Mesenteric fat pad (tissue), 1 donor: ENCODE measurements at places on chromosomes 1 and 21. TPM values are rescaled to one million over a fixed set of nuclear protein-coding genes. Genes with fewer than 3 reads are reported as not detected.

SPRR5 gene
- total RNA-seq = not detected

LCE1C gene
- total RNA-seq = not detected

FAM177B gene
- not detected for total RNA-seq

GRCh38 chr1:239536165-239536849 lies 149.9 kb downstream of the CHRM3 start:
- DNase-seq = no peak

FGR gene
- 49.7 TPM for total RNA-seq

TMEM269 gene
- not detected for total RNA-seq

MRPS6 gene
- total RNA-seq = 69.3 TPM

DNA sequence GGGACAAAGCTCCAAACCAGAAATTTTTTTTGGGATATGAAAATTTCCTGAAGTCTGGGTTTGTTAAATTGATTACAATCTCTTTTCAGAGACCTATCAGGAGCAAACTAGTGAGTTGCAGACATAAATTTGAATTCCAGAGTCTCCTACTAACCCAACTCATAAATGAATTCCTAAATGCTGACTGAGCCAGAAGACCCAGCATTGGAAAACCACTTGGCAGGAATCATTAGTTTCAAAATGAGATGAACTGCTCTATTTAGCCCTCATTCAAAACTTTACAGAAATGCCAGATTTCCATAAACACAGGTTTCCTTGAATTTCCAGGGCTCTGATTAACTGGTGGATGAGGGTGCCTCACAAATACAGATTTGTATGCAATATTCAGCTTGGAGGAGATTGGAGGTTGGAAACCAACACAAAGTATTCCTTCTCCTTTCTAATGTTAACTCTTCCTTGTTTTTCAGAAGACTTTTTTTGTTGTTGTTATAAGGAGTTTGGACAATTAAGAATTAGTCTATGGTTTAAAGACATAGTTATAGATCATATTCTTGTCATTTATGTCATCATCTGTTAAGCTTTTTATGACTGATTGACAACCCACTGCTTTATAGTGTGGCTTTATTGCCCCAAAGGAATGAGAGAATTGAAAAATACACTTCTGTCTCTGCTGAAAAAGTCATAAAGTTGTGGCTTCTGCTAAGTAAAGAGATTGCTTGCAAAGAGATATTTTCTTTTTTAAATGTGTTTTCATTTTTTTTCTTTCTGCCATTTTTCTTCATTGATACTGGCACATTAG lies 222.8 kb downstream of the HLX start:
- no peak for DNase-seq

DNA sequence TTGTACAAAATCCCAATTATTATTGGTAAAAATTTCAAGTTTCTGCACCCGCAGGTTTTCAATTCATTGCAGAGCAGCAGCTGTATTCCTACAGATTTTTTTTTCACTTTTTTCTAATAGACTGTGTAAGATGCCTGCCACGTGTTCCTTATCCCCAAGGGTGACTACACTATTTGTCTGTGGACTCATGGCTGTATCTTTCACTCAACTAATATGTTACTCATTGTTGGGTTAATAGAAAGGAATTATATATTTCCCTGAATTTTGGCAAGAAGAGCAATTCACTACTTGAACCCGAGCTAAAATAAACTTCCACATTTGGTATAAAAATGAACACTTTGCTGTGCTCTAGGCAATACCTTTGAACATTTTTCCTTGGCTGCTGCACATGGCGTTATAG lies 158.7 kb downstream of the NCAM2 start:
- DNase-seq = no peak

DNA sequence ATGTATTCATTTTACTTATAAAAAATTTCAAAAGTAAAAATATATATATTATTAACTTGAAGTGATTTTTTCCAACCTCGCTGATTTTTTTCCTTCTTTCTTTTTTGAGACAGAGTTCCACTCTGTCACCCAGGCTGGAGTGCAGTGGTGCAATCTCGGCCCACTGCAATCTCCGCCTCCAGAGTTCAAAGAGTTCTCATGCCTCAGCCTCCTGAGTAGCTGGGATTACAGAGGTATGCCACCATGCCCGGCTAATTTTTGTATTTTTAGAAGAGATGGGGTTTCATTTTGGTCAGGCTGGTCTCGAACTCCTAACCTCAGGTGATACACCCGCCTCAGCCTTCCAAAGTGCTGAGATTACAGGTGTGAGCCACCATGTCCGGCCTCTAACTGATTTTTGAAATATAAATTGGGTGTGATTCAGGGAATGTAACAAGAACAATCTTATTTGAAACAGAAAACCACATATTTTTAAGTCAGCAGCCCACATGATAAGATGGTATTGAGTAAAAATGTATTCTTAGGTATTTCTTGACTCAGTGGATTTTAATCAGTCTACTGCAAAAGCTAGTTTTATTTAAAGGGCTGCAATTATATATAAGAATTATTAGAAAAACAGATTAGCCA lies 30.0 kb downstream of the ZBTB8B start:
- DNase-seq = no peak

- no peak for DNase-seq
Observed at GRCh38 chr1:198970916-198971315, 332.1 kb downstream of the PTPRC start.

DNA sequence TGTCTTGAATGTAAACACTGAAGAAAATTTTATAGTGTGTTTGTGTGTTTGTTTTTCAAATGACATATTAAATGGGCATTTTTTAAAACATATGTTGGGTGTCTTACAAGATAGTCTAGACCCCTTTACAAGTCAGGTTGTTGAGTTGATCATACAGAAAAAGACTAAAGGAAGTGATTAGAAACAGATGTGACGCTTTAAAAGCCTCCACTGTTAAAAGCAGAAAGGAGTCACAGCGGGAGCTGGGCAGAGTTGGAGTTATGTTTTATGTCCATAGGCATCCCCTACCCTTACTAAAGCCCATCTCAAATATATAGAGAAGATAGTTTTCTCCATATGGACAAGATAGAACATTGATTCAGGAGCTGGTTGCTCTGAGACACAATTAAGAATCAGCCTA lies 393.9 kb downstream of the PLPP3 start:
- DNase-seq = no peak

DNA sequence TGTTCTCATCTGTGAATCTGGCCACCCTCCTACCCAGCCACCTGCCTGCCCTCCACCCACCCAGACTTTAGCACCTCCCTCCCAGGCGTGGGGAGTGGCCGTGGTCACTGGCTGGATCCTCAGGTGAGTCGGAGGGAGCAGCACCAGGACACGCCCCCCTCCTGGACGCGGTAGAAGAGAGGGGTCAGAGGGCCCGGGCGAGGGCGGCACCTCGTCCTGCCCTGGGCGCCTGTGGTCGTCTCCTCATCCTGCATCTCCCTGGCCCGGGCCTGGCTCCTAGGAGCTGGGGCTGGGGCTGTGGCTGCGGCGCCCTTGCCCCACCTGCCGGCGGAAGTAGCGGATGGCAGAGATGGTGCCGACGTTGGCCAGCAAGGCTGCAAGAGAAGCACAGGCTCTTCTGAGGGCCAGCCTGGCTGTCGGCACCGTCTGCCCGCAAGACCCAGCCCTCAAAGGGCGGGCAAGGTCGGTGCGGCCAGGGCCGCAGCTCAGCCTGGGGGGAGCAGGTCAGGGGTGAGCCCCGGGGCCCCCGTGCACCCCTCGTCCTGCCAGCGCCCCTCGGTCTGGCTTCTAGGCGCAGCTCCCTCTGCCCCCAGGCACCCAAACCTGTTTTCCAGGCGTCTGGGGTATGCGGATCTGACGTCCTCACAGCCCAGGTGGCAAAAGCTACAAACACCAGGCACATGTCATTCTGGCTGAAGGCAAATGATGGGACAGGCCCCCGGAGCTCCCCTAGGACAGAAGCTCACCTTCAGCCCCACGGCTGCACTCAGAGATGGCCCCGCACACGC lies 5.8 kb downstream of the PERM1 start:
- DNase-seq = no peak

SELP gene
- total RNA-seq = 13.4 TPM

C1orf105 gene
- not detected for total RNA-seq

DNA sequence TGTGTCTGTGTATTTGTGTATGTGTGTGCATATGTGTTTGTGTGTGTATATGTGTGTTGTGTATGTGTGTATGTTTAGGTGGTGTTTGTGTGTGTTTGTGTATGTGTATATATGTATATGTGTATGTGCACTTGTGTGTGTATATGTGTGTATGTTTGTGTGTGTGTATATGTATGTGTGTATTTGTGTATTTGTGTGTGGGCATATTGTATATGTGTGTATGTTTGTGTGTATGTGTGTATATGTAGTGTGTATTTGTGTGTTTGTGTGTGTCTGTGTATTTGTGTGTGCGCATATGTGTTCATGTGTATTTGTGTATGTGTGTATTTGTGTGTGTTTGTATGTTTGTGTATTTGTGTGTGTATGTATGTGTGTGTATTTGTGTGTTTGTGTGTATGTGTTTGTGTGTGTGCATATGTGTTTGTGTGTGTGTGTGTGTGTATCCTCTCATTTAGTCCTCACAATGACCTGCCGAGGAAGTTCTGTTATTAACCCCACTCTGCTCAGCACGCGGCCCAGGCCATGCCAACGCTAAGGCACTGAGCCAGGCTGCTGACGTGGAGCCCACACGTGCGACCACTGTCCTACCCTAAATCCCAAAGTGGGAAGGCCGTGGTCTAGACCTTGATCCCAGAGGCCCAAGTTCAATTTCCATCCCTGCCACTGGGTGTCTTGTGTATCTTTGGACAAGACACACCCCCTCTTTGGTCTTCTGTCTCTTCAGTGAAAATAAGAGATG lies 43.2 kb upstream of the TMEM51 start:
- no peak for DNase-seq

GRCh38 chr1:981955-982558 lies at the start of gene PERM1:
Gene PERM1 (minus strand): TSS chr1:982093. CDS start chr1:981029, 1,064 bp downstream.
- no peak for DNase-seq

CACNA1S gene
- total RNA-seq = not detected

NBPF20 gene
- total RNA-seq = 2.8 TPM

- DNase-seq = no peak
Observed at GRCh38 chr1:157732755-157733154, 32.2 kb upstream of the FCRL3 start.

CASQ2 gene
- total RNA-seq = 1.5 TPM

- DNase-seq = no peak
Observed at GRCh38 chr1:99704356-99704816, 58.5 kb downstream of the PALMD start.

- DNase-seq = no peak
Observed at GRCh38 chr1:236882678-236883077, 87.6 kb downstream of the MTR start.

DNA sequence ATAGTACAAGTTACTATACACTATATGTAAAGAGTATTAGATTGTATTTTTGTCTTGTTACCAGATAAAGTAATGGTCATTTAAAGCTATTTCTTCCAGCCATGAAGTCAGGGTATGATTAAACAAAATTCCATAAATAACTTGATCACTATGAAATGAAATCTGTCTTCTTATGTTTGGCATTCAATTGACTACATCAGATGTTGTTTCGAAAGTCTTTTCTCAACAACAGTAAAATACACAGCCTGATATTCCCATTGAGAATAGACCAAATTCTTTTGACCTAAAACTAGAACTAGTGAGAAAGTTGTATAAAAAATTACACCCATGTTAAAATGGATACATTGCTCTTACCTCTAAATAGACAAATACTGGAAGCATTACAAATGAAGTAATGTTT lies 134.6 kb upstream of the ADAMTS5 start:
- DNase-seq = no peak

GRCh38 chr1:171221665-171222591 lies 26.4 kb upstream of the FMO1 start:
- DNase-seq = no peak

EPHB2 gene
- 5.7 TPM for total RNA-seq

GRCh38 chr1:157040802-157041201 lies 4.7 kb downstream of the ARHGEF11 start:
- DNase-seq = no peak

RCAN1 gene
- 57.5 TPM for total RNA-seq

DNA sequence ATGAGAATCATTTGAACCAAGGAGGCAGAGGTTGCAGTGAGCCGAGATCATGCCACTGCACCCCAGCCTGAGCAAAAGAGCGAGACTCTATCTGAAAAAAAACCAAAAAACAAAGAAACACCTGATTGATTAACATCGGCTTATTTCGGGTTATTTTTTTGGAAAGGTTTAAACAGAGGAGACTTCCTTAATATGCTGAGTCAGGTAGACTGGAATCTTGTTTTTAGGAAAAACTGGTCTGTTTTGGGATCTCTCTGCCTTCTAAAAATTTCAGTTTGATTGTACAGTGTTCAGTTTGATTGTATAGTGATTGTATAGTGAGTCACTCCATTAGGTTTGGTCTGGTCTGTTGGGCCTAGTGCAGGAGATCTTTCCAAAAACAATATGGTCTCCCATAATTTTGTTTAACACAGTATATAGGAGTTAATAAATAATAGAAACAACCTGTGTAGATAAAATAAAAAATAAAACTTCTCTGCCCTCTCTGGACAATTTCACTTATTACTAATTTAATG lies 196.3 kb upstream of the CHRM3 start:
- DNase-seq = no peak

DNA sequence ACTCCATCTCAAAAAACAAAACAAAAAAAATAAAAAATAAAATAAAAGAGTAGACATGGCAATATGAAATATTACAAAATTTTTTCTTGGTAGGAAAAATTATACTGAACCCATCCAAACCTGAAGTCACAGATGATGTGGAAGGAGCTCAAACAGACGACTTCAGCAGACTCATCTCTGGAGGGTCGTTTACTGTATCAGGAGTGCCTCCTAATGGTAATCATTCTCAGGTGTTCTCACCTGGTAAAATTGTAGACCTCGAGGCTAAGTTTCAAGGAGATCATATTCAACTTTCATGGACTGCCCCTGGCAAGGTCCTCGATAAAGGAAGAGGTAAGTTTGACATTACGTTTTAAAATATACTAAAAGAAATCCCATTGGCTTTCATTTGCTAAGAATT lies 54.3 kb upstream of the SH3GLB1 start:
- no peak for DNase-seq

GBP6 gene
- total RNA-seq = not detected

GRCh38 chr1:58555393-58555792 lies 8.9 kb upstream of the OMA1 start:
- no peak for DNase-seq

DNA sequence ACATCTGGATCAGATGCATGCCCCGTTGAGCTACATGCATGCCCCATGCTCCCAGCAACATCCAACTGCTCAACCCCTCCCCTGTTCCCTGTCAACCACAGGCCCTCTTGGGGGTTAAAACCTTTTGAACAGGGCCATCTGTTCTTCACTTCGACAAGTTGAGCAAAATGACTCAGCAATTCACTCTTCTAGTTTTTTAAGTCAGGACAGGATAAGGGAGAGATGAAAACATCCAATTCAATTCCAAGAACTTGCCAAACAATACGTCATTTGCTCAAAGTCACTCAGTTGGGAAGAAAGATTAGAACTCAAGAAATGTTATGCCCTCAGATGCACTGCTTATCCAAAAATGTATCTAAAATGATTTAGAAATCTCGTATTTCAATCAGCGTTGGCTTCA lies 46.1 kb upstream of the MTF2 start:
- DNase-seq = no peak

DNA sequence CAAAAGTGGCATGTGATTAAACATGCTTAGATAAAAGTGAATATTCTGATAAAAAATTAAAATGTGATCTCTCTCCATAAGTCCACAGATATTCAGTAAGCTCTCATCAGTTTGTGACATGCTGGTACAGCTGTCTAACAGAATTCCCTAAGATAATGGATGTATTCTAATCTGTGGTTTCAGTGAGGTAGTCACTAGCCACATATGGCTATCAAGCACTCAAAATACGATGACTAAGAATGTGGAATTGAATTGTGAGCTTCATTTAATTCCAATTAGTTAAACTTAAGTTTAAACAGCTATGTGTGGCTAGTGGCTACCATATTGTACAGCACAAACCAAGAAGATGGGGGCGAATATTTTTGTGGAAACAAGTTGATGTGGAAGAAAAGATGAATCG lies 4.1 kb upstream of the REG4 start:
- DNase-seq = no peak

ICOSLG gene
- total RNA-seq = 6.0 TPM
